Astrocyte (in vitro differentiated cells and primary cell): ENCODE measurements at places on chromosomes 7 and 10. TPM values are rescaled to one million over a fixed set of nuclear protein-coding genes. Genes with fewer than 3 reads are reported as not detected.
A peak's percentile ranks its signal among the peaks of the same experiment; 100 is the strongest.

The MEST gene
- 170 and 214 TPM in 2 replicates for total RNA-seq

The SLC18A2 gene
- 0.07 TPM in 1 of 2 replicates, not detected in the other for total RNA-seq

- peak overlapping the region; percentile 10 for H3K27ac ChIP-seq
- H3K4me1 ChIP-seq = peaks cover 28% of the 10 kb centered on the region
These were observed 167.4 kb upstream of the SH2B2 start for GRCh38 chr7:102119213-102119651.

DNA sequence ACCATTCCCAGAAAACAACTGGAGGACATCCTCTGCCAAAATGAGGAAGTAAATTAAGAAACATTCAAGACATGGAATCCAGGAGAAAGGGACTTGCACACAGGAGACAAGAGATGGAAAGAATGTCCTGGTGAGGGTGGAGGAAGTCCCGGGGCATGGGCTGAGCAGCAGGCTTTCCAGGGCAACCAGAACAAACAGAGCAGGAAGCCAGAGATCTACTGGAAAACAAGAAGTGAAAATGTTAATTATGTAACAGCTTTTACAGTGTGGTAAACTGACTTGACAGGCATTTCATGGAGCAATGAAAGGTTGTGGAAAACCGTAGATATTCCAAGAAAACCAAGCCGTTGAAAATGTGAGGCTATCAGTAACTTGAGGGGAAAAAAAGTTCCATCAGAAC, 55.2 kb upstream of the ZNF746 start:
- DNase-seq = no peak
- H3K4me3 ChIP-seq = no peak overlapping the region
- no peaks in the 10 kb centered on the region for H3K27me3 ChIP-seq
- H3K4me1 ChIP-seq = no peaks in the 10 kb centered on the region
- H3K27ac ChIP-seq = no peak overlapping the region

DNA sequence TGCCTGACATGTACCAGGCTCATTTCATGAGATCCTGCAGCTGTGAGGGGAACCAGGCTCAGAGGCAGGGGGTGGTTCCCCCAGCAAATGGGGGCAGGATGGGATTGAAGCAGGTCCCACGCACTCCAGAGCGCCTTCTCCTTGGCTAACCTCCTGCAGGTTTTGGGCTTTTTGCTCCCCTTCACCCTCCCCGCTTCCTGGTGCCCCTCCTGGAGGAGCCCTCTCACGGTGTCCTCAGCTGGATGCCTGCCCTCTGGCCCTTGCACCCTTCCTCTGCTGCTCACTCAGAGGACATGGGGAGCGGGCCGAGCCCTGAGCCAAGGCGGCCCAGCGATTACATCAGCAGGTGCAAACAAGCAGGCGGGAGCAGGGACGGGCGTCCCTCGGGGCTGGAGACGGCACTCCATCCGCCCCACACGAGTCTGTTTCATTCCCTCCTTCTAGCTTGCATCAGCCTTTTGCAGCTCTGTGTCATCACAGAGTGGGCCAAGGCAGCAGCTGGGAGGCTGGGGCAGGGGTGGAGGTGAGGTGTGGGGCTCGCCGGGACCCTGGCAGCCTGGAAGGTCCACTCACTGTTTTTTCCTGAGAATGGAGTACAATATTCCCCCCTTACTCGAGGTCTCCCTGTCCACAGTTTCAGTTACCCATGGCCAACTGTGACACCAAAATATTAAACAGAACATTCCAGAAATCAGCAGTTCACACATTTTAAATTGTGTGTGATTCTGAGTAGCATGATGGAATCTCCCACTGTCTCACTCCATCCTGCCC, 52.7 kb upstream of the SLC29A3 start:
- peak; percentile 65 for DNase-seq
- no peak overlapping the region for H3K4me3 ChIP-seq
- H3K36me3 ChIP-seq = no peaks in the 10 kb centered on the region
- no peaks in the 10 kb centered on the region for H3K27me3 ChIP-seq
